ENCODE measurements at places on chromosomes 7 and 10. TPM values are rescaled to one million over a fixed set of nuclear protein-coding genes. Genes with fewer than 3 reads are reported as not detected.

DNA sequence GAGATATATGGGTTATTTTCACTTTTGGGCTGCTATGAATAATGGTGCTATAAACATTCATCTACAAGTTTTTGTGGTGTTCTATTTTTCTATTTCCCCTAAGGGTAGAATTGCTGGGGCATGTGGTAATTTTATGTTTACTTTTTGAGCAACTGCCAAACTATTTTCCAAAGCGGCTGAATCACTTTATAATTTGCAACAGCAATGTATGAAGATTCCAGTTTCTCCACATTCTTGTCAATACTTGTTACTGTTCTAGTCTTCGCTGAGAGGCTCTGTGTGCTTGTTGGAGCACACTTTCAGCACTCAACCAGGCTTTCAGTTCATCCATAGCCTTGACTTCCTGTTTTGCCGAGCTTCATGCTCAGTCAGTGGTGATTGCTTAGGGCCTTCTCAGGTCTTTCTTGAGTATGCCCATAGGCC lies 39.0 kb downstream of the ADK start:
- no peaks in the 10 kb centered on the region for H3K4me1 ChIP-seq
- no peaks in the 10 kb centered on the region for H3K27me3 ChIP-seq
- peak overlapping the region; percentile 30 for H3K4me3 ChIP-seq
- H3K27ac ChIP-seq, result peak overlapping the region; percentile 83
- H3K36me3 ChIP-seq, result no peaks in the 10 kb centered on the region
- peak; percentile 64 for DNase-seq

DNA sequence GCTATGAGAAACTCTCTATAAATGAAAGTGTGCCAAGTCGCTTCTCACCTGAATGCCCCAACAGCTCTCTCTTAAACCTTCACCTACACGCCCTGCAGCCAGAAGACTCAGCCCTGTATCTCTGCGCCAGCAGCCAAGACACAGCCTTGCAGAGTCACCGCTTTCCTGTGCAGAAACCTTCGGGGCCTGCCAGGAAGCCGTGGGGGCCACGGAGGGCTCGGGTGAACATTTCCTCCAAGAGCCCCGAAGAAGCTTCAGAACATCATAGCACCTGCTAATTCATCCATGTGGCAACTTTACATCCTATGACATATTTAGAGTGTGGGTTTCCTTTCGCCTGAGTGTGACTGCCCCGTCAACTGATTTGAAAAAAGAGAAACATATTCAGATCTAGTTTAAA lies 55.7 kb upstream of the PRSS58 start:
- H3K27ac ChIP-seq, result no peak overlapping the region
- no peak overlapping the region for H3K4me3 ChIP-seq
- no peaks in the 10 kb centered on the region for H3K27me3 ChIP-seq

DNA sequence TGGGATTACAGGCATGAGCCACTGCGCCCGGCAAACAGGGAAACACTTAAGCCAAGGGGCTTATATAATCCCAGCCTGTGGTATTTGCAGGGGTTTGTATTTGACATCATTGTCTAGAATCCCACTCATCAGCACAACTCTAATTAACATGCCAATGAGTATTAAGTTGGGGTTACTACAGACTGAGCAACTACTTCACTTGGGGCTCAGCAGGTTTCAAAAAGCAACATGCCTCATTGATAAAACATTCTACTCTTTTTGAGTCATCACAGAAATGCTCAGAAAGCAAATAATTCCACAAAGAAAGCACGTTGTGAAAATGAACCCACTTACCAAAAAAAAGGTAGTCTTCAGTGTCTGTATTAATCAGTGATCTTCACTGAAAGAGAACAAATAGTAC lies 236.9 kb upstream of the CELF2 start:
- no peaks in the 10 kb centered on the region for H3K36me3 ChIP-seq
- no peaks in the 10 kb centered on the region for H3K4me1 ChIP-seq
- DNase-seq, result no peak
- H3K4me3 ChIP-seq, result no peak overlapping the region
- no peak overlapping the region for H3K27ac ChIP-seq

The AGMO gene
- 4.3 TPM for total RNA-seq

GRCh38 chr7:150854066-150855000 lies 2.0 kb downstream of the AOC1 start:
- H3K36me3 ChIP-seq, result no peaks in the 10 kb centered on the region
- no peak overlapping the region for H3K27ac ChIP-seq
- no peaks in the 10 kb centered on the region for H3K4me1 ChIP-seq
- no peak overlapping the region for H3K4me3 ChIP-seq
- DNase-seq, result peak; percentile 10

DNA sequence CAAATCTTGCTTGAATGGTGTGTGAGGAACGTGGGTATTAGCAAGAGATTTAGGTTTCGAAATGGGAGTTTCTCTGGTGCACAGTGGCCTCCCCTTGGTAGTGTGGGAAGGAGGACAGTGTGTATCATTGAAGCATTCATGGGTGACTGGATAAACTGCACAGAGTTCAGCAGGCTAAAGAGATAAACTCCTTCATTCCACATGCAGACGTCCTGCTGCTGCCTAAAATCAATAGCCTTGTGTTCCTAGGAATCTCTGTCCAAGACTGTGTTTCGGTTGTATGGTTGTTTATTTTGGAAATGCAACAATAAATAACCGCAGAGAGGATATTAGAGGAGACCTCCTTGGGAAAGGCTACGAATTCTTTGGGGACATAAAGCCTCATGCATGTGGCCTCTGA lies 100.9 kb upstream of the FAM171A1 start:
- no peak overlapping the region for H3K4me3 ChIP-seq
- H3K27me3 ChIP-seq, result no peaks in the 10 kb centered on the region
- DNase-seq, result no peak

GRCh38 chr10:131088619-131089018 lies 222.9 kb downstream of the TCERG1L start:
- no peaks in the 10 kb centered on the region for H3K36me3 ChIP-seq
- no peak overlapping the region for H3K27ac ChIP-seq
- DNase-seq, result no peak
- no peaks in the 10 kb centered on the region for H3K4me1 ChIP-seq

The WDR86 gene
- total RNA-seq, result 15.5 TPM

- H3K27me3 ChIP-seq, result no peaks in the 10 kb centered on the region
- H3K36me3 ChIP-seq, result no peaks in the 10 kb centered on the region
- H3K27ac ChIP-seq, result no peak overlapping the region
- no peaks in the 10 kb centered on the region for H3K4me1 ChIP-seq
These were observed 21.8 kb upstream of the LRRC4 start for GRCh38 chr7:128053023-128053422.

The CEP55 gene
- 0.33 TPM for total RNA-seq

- DNase-seq, result no peak
- H3K4me3 ChIP-seq, result no peak overlapping the region
- no peak overlapping the region for H3K27ac ChIP-seq
- no peaks in the 10 kb centered on the region for H3K4me1 ChIP-seq
- no peaks in the 10 kb centered on the region for H3K27me3 ChIP-seq
These were observed 520.0 kb downstream of the PARD3 start for GRCh38 chr10:34295142-34295548.

DNA sequence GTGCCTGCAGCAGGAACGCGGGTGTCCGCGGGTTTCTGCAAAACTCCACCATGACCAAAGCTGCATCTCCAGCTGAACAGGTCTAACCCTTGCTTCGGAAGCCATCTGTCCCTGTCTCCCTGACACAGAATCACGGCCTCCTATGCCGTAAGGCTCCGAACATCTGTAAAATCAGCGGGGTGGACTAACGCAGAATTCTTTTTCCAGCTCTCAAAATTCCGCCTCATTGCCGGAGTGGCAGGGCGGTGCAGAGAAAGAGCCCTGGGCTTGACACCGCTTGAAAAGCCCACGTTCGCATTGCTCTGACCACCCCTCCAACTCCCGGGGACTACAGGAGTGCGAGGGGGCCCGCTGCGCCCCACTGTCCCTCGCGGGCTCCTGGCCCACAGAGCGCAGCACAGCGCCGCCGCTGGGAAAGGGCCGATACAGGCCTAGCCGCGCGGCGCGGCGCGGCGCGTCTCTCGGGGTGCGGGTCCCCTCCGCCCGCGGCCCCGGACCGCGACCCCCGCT lies 409 bp downstream of the DNMBP start:
- peaks cover 3% of the 10 kb centered on the region for H3K4me1 ChIP-seq
- H3K4me3 ChIP-seq, result peak overlapping the region; percentile 74
- H3K27me3 ChIP-seq, result no peaks in the 10 kb centered on the region
- DNase-seq, result no peak
- no peaks in the 10 kb centered on the region for H3K36me3 ChIP-seq
- peak overlapping the region; percentile 76 for H3K27ac ChIP-seq

DNA sequence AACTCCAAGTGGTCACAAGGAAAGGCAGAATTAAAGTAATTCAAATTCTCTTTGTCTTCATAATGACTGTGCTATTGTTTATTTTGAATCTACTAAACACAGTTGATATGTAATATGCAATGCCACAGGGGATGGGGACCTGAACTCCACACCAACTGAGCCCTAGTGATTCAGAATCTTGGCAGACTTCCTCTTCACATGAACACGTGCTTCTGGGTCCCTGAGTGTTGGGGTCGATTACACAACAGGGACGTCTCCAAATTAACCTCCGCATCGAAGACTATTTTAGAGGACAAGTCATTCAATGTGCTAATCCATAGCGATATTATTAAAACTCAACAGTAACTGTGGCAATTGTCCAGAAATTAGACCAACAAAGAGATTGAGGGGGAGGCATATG lies 95.3 kb upstream of the CARD11 start:
- no peak overlapping the region for H3K4me3 ChIP-seq
- H3K36me3 ChIP-seq, result no peaks in the 10 kb centered on the region
- no peak overlapping the region for H3K27ac ChIP-seq
- H3K27me3 ChIP-seq, result no peaks in the 10 kb centered on the region
- H3K4me1 ChIP-seq, result no peaks in the 10 kb centered on the region
